Activated CD8-positive, alpha-beta memory T cell treated with anti-CD3 and anti-CD28 coated beads, Interleukin-2, amount 10 ng/mL, durations not matched to agents 7 days and 5 days (primary cell): ENCODE measurements at places on chromosomes 3 and 15. TPM values are rescaled to one million over a fixed set of nuclear protein-coding genes. Genes with fewer than 3 reads are reported as not detected.

POPDC2 gene
- total RNA-seq, result 2.3 TPM

DPH6 gene
- total RNA-seq, result 11.9 TPM

SLC2A2 gene
- not detected for total RNA-seq

DNA sequence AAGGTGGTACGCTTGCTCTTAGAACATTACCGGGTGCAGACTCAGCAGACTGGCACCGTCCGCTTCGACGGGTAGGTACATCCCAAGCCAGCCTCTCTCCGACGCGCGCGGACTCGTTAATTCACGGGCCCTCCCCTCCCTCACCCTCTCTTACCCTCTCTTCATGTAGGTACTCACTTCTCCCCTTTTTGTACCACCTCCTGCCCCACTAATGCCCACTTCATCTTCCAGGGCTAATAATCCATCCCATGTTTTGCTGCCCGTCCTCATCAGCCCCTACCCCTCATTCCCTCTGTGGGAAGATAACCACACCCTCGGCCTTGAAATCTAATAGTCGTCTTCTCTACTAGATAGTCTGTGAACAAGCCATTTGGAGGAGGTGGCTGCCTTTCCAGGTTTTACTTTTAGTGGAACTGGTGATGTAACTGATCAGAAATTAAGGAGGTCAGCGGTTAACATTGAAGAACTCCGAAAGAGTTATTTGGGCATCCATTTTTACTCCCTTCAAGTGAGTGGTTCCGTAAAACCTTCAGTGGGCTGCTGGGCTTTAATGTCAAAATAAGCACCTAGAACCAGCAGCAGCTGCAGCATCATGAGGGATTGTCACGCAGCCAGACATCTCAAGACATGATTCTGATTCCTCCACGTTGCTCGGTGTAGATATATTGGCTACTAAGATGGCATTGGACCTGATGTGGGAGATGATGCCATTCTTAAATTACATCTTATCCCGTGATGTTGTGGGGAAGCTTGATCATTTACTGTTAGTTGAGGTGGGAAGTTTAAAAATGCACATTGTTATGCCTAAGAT is 1.3 kb downstream of the FEM1B start:
- H3K27ac ChIP-seq, result peak overlapping the region; percentile 91
- H3K36me3 ChIP-seq, result peaks cover 8% of the 10 kb centered on the region
- peaks cover 48% of the 10 kb centered on the region for H3K4me1 ChIP-seq
